ENCODE measurements at places on chromosomes 16 and 17. TPM values are rescaled to one million over a fixed set of nuclear protein-coding genes. Genes with fewer than 3 reads are reported as not detected.

SOCS1 gene
- total RNA-seq = 1.7 TPM

IRX5 gene
- total RNA-seq = 1.7 TPM

NPIPB13 gene
- 0.58 TPM for total RNA-seq

CCL4 gene
- total RNA-seq = not detected

RAB37 gene
- total RNA-seq = 0.19 TPM

WNT9B gene
- total RNA-seq = not detected

KRT14 gene
- 0.38 TPM for total RNA-seq

SLFN14 gene
- not detected for total RNA-seq

GPRC5B gene
- total RNA-seq = 8.6 TPM

PRCD gene
- 1.9 TPM for total RNA-seq

HSDL1 gene
- 29.0 TPM for total RNA-seq

All from regular cardiac myocyte (primary cell).